ENCODE measurements at places on chromosomes 1 and 21.

GRCh38 chr1:165289556-165289955, 67.0 kb downstream of the LMX1A start:
- no peak for DNase-seq

- no peak for DNase-seq
These were observed 460.2 kb downstream of the KIF26B start for GRCh38 chr1:245615001-245615400.

- DNase-seq, result no peak
These were observed 261.2 kb upstream of the NFIA start for GRCh38 chr1:60821156-60821555.

DNA sequence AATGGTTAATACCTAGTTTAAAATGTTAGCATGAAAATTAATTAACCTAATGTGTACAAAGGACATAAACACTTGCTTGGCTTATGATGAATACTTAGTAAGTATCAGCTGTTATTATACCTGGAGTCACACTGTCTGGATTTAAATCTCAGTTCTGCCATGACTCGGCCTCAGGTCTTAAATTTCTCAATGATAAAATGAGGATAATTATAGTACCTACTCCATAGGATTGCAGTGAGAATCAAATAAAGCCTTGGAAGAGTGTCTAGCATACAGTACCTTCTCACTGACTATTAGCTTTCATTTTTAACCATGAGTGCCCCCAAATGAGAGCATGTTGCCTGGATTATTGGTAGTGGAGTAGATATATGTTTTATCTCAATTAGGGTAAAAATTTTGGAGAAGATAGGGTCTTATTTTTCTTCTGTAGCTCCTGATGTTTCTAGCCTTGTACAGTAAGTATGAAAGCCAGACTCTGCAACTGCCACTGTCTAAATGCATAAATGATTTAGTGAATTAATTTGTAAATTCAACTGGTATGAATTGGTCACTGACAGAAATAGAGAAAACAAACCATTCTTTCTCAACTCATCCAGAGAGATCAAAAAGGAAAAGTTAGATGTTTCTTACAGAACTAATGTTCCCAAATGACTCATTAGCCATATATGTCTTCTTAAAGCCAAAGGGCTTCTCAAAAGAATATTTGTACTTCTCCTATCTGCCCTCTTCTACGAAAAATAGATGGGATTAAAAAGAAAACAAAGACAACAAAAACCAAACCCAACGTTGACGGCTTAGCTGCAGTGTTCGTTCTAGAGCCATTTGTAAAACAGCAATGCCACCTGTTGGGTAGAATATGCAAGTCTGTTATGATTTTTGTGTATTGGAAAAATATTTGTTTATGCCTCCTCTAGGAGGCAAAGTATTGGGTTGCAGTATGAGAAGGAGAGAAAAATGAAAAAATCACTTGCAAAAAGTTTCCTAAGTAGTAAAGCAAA, 53.8 kb upstream of the MROH9 start:
- DNase-seq, result no peak

GRCh38 chr1:36092798-36093185, 4.1 kb downstream of the ADPRS start:
- no peak for DNase-seq

DNA sequence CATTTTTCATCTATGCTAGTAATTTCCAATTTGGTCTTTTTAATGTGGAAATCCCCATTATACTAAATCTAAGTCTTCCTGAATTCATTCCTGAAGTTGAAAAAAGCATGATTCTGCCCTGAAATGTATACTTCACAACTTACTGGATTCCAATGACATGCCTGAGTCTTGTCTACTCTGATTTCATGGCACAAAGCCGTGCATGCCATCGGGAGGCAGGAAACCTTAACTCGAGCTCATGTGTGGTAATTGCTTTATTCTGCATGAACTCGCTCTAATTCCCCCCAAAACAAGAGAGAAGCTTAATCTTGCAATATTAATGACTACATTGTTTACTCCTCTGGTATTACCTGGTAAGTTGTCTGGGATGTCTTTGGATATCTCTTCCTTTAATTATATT, 39.6 kb upstream of the PBX1 start:
- no peak for DNase-seq

Measured in NCI-H1436 (cell line).